Activated CD4-positive, alpha-beta T cell treated with anti-CD3 and anti-CD28 coated beads for 4 hours (primary cell): ENCODE measurements at places on chromosomes 11 and 22.

- no peak for DNase-seq
Observed at GRCh38 chr22:28204382-28204781, 285.3 kb upstream of the PITPNB start.

DNA sequence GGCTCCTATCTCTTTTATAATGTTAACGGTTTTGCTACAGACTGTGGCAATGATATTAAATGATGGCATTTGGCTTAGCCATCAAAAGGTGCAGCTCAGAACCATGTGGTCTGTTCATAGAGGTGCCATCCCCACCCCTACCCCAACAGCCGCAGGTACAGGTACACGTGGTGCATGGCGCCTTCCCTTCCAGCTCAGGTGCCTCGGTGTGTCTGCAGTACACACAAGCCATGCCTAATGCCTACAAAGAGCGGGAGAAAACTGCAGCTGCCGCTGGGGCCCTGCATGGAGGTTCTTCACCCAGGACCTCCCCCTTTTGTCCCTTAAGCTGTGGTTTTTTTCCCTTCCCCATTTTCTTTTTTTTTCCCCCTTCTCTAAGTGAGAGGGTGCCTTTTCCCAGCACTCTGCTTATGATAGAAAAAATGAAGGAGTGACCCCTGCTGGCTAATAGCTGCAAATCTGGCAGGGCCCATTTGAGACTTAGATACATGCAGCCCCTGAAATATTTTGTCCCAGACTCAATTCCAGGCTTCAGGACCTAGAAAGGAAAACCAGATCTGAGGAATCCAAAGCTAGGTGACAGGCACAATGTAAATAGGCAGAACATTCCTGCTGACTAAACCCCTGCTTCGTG is 6.5 kb downstream of the OR52M1 start:
- no peak for DNase-seq

- no peak for DNase-seq
Observed at GRCh38 chr11:829176-829846, 1.6 kb downstream of the CRACR2B start.

DNA sequence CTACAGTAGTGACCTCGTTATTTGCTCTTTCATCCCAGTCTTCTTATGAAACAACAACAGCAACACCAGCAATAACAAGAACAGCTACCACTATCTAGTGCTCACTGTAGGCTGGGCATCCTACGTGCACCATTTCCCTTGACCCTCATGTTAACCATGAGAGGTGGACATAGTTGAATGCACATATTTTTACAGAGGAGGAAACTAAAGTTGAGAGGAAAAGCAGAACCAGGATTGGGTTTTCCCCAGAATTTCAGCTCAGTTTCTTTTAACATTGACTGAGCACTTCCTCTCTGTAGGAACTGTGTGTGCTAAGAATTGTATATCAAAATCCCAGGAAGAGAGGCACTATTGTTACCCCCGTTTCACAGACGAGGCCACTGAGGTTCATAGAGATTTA is 39.4 kb upstream of the TSPAN18 start:
- no peak for DNase-seq

DNA sequence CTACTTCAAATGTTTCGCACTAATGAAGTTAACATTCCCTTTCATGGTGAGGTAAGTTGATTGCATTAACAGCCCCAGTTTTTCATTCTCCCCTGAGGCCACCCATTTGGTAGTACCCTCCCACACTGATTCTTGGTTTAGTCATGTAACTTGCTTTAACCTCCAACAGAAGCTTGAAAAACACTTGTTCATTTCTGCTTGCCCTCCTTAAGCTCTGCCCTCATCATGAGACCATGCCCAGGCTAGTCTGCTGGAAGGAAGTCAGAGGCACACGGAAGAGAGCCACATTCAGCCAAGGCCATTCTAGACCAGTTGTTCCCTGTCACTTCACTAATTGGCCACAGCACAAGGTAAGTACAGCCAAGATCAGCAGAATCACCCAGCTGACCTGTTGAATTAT is 50.7 kb upstream of the CD44 start:
- DNase-seq = no peak

GRCh38 chr11:32118025-32118974 is 27.4 kb downstream of the RCN1 start:
- no peak for DNase-seq

DNA sequence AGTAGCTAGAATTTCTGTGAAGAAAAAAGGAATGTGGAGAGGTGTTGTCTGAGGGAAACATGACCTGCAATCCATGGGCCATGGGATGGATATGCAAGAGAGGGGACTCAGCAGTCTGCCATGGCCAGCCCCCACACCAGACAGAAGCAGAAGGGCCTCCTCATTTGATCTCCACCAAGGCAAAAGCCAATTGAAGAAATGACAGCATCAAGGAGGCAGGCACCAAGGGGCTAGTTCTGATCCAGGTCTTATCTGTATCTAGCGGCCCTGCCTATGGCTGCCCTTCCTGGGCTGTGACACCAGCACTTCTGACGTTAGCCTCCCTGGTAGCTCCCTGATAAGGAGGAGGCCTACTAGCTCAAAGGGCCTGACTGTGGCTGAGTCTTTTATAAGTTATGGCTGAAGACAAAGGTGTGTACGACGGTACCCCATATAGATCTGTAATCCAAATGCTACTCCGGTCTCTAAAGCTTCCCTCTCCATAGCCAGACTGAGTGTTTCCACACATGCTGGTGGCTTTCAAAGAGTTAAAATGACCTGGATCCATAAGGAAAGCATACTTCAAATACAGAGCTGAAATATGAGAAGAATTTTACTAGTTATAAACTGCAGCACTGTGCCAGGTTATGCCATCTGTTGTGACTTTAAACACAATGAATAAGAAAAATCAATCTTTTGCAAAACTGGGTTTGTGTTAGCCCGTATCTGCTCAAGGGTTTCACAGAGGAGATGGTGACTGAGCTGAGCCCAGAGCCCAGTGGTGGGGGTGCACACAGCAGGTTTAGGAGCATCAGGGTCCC is 34.4 kb downstream of the HIRA start:
- no peak for DNase-seq

GRCh38 chr11:68844376-68844775 is 2.7 kb upstream of the CPT1A start:
- no peak for DNase-seq

DNA sequence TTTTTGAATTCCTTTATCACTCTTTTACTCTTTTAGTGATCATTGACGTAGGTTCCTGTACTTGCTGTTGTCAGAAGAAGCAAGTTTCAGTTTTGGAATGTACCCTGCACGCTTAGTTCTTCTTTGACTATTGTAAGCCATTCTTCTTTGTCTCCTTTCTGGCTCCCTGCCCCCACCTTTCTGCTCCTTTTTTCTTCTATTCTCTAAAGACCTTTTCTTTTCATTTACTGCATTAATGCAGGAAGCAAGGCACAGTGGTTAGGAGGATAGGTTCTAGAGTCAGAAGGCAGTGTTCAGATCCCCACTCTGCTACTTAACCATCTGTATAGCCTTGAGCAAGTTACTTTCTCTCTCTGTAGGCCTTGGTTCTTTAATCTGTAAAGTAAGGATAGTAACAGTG is 33.7 kb upstream of the RAG2 start:
- no peak for DNase-seq

GRCh38 chr11:12079726-12080556 is 30.4 kb upstream of the MICAL2 start:
- no peak for DNase-seq

- DNase-seq = no peak
Observed at GRCh38 chr11:72668629-72669347, 5.4 kb downstream of the PDE2A start.
